ENCODE measurements at places on chromosomes 4 and X.

DNA sequence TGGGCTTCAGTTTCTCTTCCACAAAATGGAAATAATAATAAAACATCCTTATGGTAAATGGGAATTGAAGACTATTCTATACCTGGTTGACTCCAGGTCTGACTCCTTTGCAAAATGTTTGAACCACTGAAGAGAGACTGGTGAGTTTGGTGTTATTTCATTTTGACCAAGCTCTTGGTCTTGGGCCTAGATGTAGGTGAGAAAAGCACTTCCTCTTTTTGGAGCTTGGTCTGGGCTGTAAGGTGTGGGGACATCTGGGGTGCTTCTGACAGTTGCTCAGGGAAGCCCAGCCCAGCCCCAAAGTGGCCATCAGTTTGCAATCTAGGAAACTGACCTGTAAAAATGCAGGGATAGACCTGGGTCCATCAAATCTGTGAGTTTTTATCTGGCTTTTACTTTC, 26.8 kb upstream of the SOD3 start:
- DNase-seq: no peak

GRCh38 chr4:120554086-120554485, 368.4 kb downstream of the PRDM5 start:
- DNase-seq: no peak

DNA sequence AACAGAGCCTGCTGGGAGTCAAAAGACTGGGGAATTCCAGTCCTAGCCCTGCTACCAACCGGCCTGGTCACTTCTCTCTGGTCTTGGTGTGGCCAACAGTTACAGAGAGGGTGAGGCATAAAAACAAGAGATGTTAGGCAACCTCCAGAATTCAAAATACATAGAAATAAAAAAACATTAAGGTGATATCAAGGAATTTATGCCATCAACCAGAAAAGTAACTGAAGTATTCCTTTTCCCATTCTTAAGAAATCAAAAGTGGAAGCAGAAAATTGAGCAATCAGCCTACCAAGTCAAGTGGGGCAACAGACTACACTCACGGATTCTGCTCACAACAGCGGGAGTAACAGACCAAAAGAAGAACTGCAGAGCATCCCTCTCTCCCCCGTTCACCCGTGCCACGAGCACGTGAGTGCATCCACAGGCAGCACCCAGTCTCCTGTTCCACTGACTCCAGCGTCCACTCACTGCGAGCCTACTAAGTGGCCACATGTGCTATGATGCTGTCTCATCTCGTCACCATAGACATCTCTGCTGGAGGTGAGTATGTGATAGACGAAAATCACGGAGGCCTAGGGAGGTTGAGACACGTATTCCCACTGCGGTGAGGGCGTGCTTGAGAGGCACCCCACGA, 29.3 kb downstream of the AFAP1 start:
- DNase-seq: no peak

DNA sequence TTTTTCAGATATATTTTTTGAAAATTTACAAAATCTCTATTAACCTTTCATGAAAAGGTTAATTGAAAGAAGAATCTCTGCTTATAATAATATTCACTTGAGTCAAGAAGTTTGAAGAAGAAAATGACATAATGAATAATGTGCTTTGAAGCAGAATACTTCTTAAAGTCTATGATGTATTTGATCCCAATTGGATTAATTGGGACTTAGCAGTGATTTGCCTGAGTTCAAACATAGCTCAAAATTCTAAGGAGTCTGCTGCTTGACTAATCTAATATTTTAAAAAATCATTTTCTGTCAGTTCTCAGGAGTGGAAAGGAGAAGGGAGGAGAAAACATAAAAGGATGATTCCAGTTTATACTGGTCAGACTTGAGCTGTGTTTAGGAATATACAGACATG, 1150.4 kb upstream of the INTU start:
- no peak for DNase-seq

- peak; percentile 3 for DNase-seq
Measured at GRCh38 chr4:184165291-184165690, 52.4 kb downstream of the ENPP6 start.

DNA sequence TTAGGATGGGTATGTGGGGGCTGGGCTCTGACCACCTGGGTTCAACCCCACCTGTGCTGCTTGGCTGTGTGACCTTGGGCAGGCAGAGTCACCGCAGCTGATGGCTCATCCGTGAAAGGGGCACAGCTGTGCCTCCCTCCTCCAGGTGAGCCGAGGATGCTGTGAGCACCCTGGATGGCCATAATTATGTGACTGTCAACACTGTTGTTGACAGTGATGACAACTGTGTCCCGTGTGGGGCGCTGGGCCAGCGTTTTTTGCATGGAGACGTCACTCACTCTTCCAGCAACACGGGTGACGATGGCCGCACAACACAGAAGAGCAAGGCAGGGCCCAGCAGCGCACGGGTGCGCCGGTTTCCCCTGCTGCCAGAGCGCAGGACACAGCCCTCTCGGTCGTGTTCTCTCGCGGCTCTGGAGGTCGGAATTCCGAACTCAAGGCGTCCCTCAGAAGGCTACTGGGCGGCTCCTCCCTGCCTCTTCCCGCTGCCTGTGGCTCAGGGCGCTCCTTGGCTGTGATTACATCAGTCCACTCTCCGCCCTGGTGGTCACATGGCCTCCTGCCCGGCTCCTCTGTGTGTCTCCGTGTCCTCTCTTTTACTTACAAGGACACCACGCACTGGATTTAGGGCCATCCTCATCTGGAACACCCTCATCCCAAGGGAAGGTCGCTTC, 1.3 kb downstream of the SH3TC1 start:
- DNase-seq: no peak

GRCh38 chr4:153684182-153684970, at the start of gene TLR2:
Gene TLR2, plus strand, starts transcription at chr4:153684280. Its CDS starts 18,628 bp downstream, at chr4:153702908.
- peak; percentile 14 for DNase-seq

GRCh38 chr4:188417181-188417580, 277.9 kb downstream of the TRIML1 start:
- no peak for DNase-seq

- DNase-seq: no peak
Measured at GRCh38 chr4:176357359-176358082, 37.8 kb downstream of the SPCS3 start.

- no peak for DNase-seq
Measured at GRCh38 chr4:78250500-78250899, 193.4 kb downstream of the FRAS1 start.

GRCh38 chr4:7798178-7798995, 141.3 kb downstream of the AFAP1 start:
- no peak for DNase-seq

GRCh38 chrX:151323054-151323453, 74.0 kb upstream of the VMA21 start:
- DNase-seq: no peak

GRCh38 chr4:85708468-85708867, 233.5 kb downstream of the ARHGAP24 start:
- DNase-seq: no peak

GRCh38 chr4:168634276-168634802, 137.5 kb downstream of the PALLD start:
- no peak for DNase-seq

- DNase-seq: no peak
Measured at GRCh38 chrX:40628506-40628905, 5.3 kb downstream of the MPC1L start.

DNA sequence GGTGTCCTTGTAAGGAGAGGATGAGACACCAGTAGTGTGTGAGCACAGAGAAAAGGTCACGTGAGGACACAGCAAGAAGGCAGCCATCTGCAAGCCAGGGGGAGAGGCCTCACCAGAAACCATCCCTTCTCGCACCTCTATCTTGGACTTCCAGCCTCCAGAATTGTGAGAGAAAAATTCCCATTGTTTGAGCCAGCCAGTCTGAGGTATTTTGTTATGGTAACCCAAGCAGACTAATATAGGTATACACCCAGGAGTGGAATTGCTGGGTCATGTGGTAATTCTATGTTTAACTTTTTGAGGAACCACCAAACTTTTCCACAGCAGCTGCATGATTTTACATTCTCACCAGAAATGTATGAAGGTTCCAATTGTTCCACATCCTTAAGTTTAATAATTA, 25.6 kb downstream of the ZDHHC9 start:
- no peak for DNase-seq

DNA sequence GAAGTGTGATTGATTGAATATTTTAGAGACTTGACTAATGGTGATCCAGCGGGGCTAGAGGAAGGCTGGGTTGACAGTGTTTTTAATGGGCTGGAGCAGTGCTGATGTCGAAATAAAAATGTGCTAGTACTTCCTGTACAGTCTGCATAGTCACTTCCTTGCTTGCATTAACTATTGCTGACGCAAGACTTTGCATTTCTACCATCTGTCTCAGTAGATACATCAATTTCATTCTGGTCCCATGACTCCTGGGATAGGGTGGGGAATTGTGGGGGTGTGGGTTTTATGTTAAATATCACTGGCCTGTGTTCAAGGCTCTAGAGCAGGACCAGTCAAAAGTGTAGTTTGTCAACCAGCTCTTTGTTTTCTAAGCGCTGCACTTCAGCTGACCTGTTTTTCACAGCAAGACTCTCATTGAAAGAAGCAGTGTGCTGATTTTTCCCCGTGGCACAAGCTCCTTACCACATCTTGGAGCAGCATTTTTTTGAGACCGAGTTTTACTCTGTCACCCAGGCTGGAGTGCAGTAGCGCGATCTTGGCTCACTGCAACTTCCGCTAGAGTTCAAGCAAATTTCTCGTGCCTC, 35.2 kb upstream of the PHEX start:
- DNase-seq: no peak

- no peak for DNase-seq
Measured at GRCh38 chrX:71870208-71871098, 40.2 kb upstream of the NHSL2 start.

- DNase-seq: no peak
Measured at GRCh38 chr4:109315818-109316217, 13.4 kb upstream of the COL25A1 start.

DNA sequence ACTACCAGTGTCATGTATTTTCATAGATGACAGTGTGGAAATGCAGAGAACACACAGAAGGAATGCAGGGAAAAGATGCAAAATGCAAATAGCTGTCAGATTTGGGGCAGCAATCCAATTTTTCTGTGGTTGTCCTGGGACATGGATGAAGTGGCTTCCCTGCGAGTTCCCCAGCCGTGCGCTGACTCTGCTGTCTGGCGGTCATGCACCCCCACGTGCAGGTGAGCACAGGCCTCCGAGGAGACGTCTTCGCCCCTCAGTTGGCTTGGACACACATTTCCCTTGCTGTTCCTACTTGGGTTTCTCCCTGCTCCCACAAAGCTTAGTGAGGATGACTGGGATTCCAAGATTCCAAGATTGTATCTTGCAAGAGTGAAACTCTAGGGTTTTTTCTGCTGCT, 24.4 kb downstream of the BLOC1S4 start:
- DNase-seq: no peak

DNA sequence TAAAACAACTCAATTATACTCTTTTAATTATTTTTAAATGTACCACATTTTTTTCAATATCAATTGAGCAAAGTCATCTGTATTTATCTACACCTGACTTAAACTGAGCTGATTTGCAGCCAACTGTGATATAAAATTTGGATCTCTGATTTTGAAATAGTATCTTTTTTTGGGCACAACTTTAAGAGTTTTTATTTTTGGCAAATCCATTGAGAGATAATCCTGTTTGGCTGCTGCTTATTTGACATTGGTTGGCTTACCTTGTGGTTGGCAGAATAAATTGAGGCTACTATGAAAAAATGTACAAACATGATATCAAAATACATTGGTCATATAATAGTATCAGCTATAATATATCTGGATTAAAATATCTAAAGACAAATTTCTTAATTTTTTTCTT, 656.0 kb upstream of the NDST4 start:
- DNase-seq: no peak

DNA sequence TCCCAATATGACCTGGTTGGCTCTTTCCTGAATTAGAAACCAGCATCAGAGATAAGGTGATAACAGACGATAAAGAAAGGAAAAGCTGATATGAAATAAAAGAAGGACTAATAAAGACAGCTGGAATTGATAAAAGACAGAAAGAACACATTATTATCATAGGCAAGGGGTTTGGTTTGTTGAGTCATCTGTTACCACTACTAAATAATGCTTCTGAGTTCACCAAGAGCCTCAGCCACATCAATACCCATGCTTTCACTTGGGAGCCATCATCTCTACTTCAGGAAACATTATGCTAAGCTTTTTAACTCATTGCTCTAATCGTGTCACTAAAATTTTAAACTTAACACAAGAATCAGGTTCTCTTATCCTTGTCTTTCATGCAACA, 27.6 kb downstream of the ANXA5 start:
- no peak for DNase-seq

- DNase-seq: no peak
Measured at GRCh38 chr4:37684154-37684553, 2.0 kb downstream of the RELL1 start.

DNA sequence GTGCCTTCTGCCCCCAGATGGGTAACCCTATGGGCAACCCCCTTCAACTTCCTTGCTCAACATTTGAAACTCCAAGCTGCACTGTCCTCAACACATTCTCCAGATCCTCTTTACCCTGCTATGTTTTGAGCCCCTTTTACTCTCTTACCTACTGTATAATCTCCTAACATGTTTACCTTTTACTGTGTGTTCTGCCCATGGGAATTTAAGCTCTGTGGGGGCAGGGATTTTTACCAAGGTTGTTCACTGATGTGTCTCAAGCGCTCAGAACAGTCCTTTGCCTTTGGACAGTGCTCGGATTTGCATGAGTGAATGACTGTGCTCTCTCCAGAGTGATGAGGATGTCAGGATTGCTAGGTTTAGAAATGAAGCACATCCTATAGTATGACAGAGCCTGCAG, 53.2 kb downstream of the SORBS2 start:
- DNase-seq: no peak

DNA sequence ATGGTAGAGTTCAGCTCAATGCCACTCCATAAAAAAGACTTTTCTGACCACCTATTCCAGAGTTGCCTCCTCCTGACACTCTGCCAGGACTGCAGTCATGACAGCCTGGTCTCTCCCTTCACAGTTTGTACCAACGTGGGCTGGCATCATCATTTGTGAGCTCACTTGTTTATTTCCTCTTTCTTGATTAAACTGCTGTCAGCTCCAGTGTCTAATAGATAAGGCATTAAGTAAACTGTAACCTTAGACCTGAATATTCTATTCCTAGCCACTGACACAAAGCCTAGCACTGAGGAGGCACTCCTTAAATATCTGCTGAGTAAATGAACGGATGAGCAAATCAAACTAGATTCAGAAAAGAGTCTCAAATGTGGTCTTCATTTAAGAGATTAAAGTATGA, 48.7 kb downstream of the DDX60 start:
- peak; percentile 5 for DNase-seq

DNA sequence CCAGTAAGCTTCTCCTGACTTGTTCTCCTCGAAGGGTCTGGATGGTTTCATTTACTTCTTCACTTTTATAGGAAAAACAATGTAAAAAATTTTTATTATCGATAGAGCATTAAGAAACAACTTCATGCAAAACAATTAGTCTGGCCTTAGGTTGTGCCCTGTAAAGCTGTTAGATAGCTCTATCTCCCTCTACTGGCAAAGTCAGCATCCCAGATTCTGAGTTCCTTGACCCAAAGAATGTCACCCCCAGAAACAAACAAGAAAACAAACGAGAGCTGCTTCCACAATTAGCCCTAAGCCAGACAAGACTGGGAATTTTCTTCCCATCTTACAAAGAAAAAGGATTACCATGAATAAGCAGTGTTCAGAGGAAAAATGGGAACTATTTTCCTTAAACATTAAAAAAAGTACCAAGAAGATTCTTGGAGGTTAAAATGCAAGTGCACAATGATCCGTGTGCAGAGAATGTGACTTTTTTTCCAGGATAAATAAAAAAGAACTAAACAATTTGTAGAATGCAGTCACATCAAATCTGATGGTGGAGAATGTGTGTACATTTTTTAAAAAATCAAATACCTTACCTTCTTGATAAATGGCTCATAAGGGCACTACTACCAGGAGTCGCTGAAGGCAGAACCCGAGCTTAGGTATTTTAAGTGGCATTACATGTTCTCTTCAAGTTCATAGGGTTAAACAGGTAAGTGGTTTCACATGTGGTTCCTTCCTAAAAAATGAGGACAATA, 293.2 kb downstream of the FBXO8 start:
- DNase-seq: peak; percentile 10
